SJSA1 (cell line): ENCODE measurements at places on chromosomes 1 and 21.

DNA sequence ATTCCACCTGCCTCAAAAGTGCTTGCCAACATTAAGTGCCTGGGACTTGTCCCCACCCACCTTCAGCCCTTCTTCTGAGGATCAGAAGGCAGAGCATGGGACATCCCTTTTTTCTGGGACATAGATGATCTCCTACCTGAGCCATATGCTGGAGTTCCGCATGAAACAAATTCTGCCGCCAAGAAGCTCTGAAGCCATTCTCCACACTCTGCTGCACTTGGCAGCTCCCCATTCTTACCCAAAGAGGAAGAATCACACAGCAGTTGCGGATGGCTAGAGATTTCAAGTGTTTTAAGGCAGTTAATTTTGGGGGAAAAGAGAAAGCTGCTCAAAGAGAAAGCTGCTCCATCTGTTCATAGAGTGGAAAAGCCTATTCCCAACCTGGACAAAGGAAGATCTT lies 197.3 kb upstream of the COA6 start:
- DNase-seq = no peak

DNA sequence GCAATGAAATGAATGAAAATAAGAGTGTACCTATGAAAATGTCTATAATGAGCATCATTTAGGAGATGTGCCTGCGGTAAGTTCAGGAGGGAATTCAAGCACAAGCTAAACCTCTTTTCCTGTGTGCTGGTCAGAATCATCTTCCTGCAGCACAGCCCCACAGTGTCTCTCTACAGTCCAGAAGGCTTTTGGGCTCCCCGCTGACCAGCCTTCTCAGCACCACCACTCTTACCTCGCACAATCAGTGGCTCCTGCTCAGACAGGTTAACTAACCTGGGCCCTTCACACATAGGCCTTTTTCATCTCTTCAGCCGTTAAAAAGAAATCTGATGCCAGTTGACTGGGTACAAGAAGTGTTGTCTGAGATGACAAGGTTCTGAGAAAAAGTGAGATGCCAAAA lies 57.7 kb downstream of the LRRC8C start:
- DNase-seq = no peak

DNA sequence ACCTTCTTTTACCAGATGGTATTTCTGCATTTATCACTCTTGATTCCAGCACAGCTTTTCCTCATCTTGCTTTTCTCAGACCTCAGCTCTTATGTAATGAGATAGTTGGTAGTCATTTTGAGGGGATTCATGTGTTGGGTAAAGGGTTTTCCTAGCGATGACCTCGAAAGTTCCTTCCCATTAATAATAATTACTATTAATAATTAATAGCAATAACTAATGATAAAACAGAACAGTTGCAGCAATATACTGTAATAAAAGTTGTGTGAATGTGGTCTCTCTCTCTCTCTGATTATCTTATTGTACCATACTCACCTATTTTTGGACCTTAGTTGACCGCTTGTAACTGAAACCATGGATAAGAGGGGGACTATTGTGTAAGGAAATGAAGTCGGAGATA lies 14.2 kb downstream of the CAMTA1 start:
- no peak for DNase-seq

- DNase-seq = no peak
These were observed 31.0 kb downstream of the AZIN2 start for GRCh38 chr1:33111965-33112364.

DNA sequence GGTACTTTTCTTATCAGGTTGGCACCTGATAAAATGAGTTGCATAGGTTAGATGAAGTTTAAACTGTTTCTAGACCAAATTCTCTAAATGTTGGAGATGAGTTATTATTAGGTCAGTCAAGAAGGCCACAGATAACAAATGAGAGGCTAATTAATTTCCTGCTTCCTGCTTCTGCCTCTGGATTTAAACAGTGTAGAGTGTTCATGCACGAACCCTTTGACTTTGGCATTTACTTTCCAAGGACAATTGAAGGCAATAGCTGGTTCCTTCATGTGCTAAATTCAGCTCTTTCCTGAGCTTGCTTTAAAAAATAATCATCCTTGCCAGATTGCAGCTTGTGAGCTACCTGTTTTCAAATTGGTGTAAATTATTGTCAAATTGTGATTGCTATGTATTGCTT lies 80.6 kb downstream of the RASAL2 start:
- no peak for DNase-seq

DNA sequence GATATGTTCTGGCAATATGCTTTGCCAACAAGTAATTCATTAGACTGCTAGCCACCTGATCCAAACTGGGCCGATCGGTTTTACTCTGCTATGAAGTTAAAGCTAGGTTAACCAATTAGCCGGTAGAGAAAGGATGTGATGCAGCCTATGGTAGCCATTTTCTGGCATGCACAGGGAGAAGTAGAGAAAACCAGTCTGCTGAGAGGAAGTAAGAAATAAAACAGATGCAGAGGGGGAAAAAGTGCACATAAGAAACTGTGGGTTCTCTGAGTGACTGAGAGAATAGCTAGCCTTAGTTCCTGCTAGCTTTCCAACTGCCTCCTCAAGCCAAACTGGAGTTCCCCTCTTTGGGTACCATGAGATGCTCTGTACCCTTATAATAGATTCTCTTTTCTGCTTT lies 52.8 kb downstream of the ARID4B start:
- no peak for DNase-seq

DNA sequence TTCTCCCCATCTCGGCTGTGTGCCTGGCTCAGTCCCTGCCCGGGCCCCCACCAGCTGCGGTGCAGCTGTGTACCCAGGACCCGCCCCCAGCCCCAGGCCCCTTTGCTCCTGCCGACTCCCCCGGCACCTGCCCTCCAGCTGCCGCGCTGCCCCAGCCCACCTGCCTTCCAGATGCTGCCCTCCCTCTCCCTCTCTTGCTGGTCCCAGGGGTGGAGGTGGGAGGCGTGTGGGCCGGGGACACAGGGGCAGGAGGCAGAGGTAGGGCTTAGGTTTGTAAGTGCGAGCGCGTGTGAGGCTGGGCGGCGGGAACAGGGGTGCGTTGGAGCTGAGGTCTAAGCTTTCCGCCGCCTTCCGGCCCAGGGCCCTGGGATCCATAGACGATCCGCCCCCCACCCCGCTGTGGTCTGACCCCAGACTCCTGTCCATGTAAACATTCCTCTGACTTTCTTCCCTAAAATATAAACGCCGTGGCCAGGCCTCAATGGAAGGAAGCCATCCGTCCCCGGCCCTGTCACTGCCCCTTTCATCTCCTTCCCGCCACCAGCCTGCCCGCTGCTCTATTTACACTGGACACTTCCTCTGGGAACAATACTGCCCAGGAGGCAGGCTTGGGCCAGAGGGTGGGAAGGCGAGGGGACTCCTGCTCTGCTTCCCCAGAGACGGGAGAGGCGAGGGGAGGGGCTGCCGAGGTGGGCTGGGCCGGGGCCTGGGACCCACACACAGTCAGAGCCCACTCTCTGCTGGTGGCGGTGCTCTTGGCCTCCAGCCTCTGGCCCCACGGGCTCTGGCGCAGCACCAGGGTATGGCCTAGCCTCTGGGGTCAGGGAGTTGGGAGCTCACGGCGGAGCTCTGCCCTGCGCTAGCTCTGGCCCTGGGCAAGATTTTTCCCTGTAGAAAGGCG lies 128.3 kb downstream of the CASZ1 start:
- DNase-seq = no peak

DNA sequence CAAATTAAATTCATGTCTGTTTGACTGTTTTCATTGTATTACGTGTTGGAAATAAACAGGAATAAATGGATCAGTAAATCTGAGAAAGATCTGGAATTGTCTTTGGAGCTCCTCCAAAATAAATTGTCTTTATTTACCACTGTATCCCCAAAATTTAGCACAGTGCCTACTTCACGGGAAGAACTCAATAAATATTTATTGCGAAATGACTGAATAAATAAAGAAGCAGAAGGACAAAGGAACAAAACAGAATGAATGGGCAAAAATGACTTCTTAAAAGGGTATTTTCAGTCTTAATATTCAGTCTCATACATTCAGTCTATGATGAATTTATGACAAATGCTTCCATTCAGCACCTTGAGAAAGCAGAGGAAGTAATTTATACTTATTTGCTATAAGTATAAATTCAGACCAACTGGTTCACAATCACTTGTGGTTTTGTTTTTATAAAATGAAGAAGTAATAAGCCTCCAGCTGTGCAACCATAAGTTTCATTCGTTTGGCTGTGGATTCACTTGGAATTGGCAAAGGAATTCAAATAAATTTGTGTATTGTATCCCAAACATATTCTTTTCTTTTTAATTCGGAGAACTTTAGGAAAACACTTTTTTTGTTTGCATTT lies 19.2 kb upstream of the PRKAA2 start:
- no peak for DNase-seq

- no peak for DNase-seq
These were observed 1.2 kb downstream of the CLSPN start for GRCh38 chr1:35768350-35769187.

GRCh38 chr1:33132549-33132948 lies 49.3 kb downstream of the TRIM62 start:
- DNase-seq = no peak

- no peak for DNase-seq
These were observed 27.5 kb downstream of the SLC9A1 start for GRCh38 chr1:27127419-27127818.

DNA sequence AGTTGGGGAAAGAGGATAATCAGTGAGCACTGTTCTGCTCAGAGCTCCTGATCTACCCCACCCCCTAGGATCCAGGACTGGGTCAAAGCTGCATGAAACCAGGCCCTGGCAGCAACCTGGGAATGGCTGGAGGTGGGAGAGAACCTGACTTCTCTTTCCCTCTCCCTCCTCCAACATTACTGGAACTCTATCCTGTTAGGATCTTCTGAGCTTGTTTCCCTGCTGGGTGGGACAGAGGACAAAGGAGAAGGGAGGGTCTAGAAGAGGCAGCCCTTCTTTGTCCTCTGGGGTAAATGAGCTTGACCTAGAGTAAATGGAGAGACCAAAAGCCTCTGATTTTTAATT lies 42.7 kb downstream of the YARS1 start:
- no peak for DNase-seq

- DNase-seq = no peak
These were observed 14.0 kb downstream of the AHDC1 start for GRCh38 chr1:27589841-27590426.

DNA sequence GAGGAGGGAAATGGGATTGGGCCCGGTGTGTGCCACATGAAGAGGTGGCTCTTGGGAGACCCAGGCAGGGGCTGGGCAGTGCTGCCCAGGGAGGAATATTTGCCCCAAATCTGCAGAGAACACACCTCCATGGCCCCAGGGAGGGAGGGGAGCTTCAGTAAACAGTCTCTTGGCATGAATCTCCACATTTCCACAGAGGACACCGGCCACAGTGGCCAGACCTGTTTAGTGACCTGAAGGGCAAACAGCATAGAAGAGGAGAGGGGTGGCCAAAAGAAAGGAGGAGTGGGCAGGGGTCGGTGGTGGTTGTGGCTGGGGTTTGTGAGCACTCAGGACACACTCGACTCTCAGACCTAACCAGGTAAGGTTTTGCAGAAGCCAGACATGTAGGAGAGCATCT lies 54.0 kb upstream of the IFFO2 start:
- peak; percentile 46 for DNase-seq

GRCh38 chr1:16144325-16145029 lies 11.4 kb downstream of the EPHA2 start:
- DNase-seq = no peak

DNA sequence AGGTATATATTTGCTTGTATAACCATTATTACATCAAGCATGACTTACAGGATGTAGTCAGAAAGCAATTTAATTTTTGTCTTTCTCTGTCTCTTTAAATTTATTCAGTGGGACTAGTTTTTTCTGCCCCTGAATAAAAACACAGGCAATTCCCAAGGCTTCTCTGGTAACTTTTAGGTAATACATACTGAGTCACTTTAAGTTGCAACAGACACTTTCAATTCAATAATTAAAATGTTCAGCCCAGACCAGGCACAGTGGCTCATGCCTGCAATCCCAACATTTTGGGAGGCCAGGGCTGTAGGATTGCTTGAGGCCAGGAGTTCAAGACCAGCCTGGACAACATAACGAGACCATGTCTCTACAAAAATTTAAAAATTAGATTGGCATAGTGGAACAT lies 12.3 kb downstream of the SLC44A3 start:
- DNase-seq = no peak

- peak; percentile 99 for DNase-seq
These were observed 27.2 kb downstream of the ERI3 start for GRCh38 chr1:44327679-44328491.

DNA sequence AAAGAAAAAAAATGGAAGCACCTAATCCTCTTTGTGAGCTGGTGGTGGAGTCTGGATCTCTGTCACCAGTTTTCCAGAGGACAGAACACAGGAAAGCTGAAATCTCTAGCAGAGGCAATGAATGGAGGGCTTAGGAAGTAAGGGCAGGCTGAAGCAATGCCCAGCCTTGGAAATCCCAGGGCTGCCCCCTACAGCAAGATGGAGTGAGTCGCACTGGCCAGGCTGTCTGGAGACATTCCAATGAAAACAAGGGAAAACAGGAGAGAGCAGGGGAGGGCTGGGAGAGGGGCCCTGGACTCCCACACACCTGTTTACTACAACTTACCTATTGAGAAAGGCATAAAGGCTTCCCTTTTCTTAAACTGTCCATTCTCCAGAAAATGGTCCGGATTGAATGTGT lies 25.9 kb downstream of the CYP2J2 start:
- DNase-seq = no peak

DNA sequence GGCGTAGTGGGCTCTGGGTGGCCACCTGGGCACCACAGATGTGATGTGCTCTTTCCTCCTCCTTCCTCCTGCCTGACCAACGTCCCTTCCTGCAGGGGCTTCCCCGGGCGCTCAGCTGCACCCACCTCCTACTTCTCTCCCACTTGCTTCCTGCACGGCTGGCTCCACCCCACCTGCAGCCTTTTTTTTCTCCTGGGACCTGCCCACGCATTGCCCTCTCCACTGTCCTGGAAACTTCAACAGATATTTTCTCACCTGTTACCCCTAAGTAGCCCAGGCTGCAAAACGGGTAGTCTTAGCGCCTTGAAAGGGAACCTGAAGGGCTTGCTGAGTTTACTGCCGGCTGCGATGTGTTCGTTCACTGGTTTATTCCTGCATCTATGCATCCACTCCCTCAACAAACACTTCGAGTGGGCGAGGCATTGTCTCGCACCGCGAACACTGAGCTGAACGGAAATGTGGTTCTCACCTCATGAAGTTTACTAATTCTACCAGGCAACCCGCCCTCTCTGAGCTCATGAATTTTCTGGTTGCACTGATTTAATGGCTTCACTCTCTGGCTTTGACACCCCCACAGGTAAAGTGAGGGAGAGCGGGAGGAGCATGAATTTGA lies 23.6 kb downstream of the ZBTB18 start:
- no peak for DNase-seq

GRCh38 chr1:39575191-39576015 lies 1.2 kb downstream of the PABPC4 start:
- peak; percentile 62 for DNase-seq

GRCh38 chr1:91440847-91441246 lies 36.2 kb upstream of the HFM1 start:
- DNase-seq = no peak

DNA sequence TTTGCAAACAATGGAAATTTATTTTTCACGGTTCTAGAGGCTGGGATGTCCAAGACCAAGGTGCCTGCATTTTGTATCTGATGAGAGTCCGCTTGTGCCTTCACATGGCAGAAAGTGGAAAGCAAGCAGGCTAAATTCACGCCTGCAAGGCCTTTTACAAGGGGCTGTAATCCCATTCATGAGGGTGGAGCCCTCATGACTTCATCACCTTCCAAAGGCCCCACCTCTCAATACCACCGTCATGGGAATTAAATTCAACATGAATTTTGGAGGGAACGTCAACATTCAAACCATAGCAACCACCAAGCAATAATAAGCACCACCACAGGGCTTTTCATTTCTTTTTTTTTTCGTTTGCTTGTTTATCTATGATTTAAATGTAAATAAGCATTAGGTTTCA lies 115.3 kb downstream of the C1orf21 start:
- no peak for DNase-seq

GRCh38 chr1:59731591-59731990 lies 83.2 kb upstream of the HOOK1 start:
- DNase-seq = no peak
